ENCODE measurements at places on chromosomes 5 and 9.

- H3K4me1 ChIP-seq = no peaks in the 10 kb centered on the region
- H3K4me3 ChIP-seq = no peak overlapping the region
- H3K27me3 ChIP-seq = no peaks in the 10 kb centered on the region
- H3K27ac ChIP-seq = no peak overlapping the region
Measured at GRCh38 chr9:110886832-110887231, 151.4 kb downstream of the LPAR1 start.

DNA sequence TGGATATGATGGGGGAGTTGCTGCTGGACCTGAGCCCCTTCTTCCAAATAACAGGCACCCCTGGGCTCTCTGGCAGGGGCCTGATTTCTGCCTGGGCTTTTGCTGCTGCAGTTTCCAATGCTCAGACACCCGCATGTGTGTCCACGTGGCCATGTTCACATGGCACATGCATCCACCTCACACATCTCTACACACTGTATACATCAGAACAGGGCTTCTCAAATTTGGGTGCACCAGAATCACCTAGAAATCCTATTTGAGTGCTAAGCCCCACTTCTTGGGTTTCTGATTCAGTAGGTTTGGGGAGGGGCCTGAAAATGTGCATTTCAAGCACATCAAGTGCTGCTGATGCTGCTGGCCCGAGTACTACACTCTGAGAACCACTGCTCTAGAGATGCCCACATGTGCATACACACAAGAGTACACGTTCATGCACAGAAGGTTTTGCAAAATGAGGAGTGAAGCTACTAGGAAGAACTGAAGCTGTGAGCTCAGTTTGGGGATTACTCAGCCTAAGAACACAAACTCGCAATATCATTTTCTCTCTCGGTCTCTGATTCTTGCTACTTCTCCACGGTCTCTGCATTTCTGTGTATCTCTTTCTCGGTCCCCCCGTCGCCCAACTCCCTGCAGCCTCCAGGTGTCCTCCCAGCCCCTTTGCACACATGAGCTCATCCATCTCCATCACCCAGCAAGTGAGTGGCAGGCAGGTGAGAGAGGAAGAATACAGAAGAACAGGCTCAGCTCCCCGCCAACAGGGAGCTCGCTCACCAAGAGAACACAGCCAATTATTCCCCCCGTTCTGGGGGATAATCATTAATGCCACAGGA is 97.0 kb downstream of the PCDH1 start:
- H3K36me3 ChIP-seq = no peaks in the 10 kb centered on the region
- DNase-seq = no peak
- peaks cover 12% of the 10 kb centered on the region for H3K27me3 ChIP-seq

DNA sequence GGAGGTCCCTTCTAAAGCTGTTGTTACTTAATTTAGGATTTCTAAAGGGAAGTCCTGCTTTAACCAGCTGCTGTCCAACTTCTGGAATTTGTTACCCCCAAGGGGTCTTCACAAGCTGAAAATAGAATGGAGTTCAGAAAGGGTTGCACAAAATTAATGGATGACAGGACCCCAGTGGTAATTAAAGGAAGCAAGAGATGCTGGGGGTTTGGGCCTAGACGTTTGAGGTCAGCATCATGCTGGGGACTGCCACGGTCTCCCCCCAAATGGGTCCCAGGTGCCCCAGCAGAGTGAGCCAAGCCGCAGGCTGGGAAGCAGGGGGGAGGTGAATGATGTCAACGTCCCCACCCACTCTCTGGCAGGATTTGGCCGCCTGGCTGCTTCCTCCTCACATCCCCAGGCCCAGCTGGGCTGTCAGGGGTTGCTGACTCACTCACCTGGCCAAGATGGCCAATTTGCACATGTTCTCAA is 97.5 kb upstream of the ARAP3 start:
- no peak overlapping the region for H3K27ac ChIP-seq
- DNase-seq = no peak
- H3K27me3 ChIP-seq = peaks cover 12% of the 10 kb centered on the region
- H3K4me1 ChIP-seq = no peaks in the 10 kb centered on the region
- no peaks in the 10 kb centered on the region for H3K36me3 ChIP-seq

DNA sequence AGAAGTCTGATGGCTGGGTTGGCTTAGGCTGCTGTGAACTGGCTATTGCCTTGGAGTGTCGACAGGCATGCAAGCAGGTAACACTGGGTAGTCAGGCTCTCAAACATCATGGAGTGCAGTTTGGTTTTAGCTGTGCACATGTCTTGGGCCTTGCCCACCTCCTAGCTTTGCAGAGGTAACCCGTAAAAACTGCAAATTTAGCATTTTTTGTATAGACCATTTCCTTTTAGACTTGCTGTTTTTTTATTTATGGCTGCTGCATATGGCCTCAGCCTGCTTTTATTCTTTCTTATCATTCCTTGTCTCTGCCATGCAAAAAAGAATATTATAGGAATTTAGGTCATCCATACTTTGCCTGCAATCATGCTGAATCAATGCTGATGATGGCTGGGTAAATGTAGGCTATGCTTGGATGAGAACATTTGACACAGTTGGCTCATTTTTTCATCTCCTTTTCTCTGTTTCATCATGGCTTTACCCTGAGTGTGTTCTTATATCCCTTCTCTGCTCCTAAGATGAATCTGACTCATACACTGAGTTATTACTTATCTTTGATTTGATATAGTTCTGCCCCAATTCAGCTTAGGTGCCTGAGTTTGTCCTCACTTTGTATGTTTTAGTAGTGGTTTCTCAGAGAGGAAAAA is 27.2 kb downstream of the RECK start:
- no peak overlapping the region for H3K4me3 ChIP-seq
- no peaks in the 10 kb centered on the region for H3K4me1 ChIP-seq
- DNase-seq = no peak
- H3K27me3 ChIP-seq = no peaks in the 10 kb centered on the region

- no peak overlapping the region for H3K4me3 ChIP-seq
- H3K27ac ChIP-seq = no peak overlapping the region
- no peaks in the 10 kb centered on the region for H3K27me3 ChIP-seq
- no peaks in the 10 kb centered on the region for H3K4me1 ChIP-seq
Measured at GRCh38 chr9:81874931-81875330, 53.3 kb upstream of the SPATA31D4 start.

DNA sequence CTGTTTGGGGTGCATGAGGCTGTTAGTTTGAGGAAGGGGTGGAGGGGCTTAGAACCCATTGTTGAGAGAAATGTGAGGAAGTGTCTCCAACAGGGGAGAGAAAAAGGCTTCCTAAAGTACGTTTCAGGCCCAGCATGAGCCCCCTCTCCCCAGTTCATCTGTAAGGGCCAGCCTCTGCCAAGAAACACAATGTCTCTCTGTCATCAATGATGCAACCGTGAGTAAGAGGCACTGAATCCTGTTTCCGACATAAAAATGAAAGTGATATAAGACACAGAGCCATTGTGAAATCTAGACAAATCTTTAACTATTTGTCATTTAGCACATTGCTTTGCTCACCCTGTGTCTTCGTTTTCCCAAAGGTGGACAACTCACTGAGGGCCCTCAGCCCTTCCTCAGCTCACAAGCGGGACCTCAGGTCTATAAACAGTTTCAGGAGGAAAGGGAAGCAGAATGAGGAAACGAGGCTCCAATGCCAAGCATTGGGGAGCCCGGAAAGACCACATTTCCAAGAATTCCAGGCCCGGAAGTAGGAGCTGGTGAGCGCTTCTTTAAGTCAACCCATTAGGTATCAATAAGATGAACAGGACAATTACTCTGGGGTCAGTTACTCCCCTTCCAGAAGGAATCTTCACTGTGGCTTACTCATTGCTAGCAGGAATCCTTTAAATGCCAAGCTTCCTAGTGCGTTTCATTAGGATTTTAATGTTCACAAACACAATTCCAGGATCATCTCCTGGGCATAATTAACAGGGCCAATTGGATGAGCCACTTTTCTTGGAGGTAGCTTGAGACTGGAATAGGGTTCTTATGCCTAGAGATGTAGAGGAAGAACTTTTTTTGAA is 59.0 kb upstream of the KLF4 start:
- DNase-seq = no peak
- H3K27me3 ChIP-seq = peaks cover 8% of the 10 kb centered on the region
- no peak overlapping the region for H3K27ac ChIP-seq
- no peaks in the 10 kb centered on the region for H3K36me3 ChIP-seq
- no peaks in the 10 kb centered on the region for H3K4me1 ChIP-seq

DNA sequence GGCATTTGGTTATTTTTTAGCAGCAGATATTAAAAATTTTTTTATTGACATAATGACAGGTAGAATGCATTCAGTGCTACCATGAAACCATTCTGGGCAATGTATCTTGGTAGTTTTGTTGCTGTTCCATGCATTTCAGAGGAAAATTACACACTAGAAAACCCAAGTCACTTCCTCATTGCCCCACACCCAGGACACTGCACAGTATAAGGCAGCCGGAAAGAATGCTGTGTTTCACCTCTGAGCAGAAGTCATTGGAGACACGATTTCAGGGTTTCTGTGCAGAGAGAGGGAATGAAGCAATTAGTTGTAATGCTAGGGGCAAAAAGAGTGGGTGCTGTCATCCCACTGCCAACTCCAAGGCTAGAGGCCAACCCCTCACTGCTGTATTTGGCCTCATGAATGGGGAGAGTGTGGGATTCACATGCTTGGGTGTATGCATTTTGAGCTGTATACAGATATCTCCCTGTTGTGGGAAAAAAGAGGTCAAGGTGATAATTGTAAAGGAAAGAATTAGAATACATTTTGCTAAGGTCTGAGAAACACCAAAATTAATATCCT is 290.5 kb downstream of the BNC2 start:
- no peaks in the 10 kb centered on the region for H3K4me1 ChIP-seq
- H3K27me3 ChIP-seq = no peaks in the 10 kb centered on the region
- no peak overlapping the region for H3K4me3 ChIP-seq
- no peak for DNase-seq

DNA sequence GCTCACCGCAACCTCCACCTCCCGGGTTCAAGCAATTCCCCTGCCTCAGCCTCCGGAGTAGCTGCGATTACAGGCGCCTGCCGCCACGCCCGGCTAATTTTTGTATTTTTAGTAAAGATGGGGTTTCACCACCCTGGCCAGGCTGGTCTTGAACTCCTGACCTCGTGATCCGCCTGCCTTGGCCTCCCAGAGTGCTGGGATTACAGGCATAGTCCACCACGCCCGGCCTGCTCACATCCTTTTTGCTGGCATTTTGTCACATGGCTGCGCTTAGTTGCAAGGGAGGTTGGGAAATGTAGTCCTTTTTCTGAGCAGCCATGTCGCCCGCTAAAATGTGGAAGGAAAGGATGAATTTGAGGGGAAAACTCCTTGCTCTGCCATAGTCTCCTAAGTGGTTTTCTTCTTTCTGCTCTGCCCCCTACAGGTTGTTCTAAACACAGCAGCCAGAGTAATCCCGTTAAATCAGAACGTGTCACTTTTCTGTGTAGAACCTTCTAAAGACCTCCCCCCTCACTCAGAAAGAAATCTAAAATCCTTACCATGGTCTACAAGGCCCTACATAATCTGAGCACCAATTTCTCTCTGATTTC is 57.8 kb upstream of the HSPA9 start:
- no peak overlapping the region for H3K27ac ChIP-seq
- DNase-seq = no peak
- no peak overlapping the region for H3K4me3 ChIP-seq
- H3K4me1 ChIP-seq = no peaks in the 10 kb centered on the region

- H3K27me3 ChIP-seq = peaks cover 10% of the 10 kb centered on the region
- DNase-seq = no peak
- no peaks in the 10 kb centered on the region for H3K4me1 ChIP-seq
- H3K4me3 ChIP-seq = no peak overlapping the region
Measured at GRCh38 chr5:73822989-73823339, 197.0 kb downstream of the ARHGEF28 start.

- H3K4me1 ChIP-seq = no peaks in the 10 kb centered on the region
- no peak overlapping the region for H3K27ac ChIP-seq
- peaks cover 3% of the 10 kb centered on the region for H3K36me3 ChIP-seq
- no peak for DNase-seq
- H3K27me3 ChIP-seq = peaks cover 12% of the 10 kb centered on the region
Measured at GRCh38 chr9:136297016-136297691, 6.7 kb downstream of the CCDC187 start.

DNA sequence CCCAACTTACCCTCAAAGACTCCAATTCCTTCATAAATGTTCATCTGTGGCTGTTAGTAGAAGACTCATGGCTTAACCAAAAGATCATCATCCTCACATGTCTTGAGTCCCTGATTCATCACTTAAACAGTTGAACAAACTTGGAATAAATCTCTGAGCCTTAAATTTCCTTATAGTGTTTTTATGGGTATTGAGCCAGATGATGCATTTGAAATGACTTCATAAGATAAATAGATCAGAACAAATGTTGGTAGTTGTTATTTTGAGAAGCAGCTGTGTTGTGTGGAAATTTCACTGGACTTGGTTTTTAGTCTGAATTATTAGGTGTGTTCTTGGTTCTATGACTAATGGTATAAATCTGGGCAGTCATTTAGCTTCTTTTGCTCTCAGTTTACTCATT is 236.2 kb downstream of the NNT start:
- no peak overlapping the region for H3K27ac ChIP-seq
- no peaks in the 10 kb centered on the region for H3K27me3 ChIP-seq
- H3K36me3 ChIP-seq = no peaks in the 10 kb centered on the region

- DNase-seq = no peak
- H3K4me1 ChIP-seq = no peaks in the 10 kb centered on the region
- no peak overlapping the region for H3K27ac ChIP-seq
- H3K4me3 ChIP-seq = no peak overlapping the region
- H3K27me3 ChIP-seq = peaks cover 75% of the 10 kb centered on the region
Measured at GRCh38 chr5:2756211-2757152, 5.0 kb upstream of the IRX2 start.

DNA sequence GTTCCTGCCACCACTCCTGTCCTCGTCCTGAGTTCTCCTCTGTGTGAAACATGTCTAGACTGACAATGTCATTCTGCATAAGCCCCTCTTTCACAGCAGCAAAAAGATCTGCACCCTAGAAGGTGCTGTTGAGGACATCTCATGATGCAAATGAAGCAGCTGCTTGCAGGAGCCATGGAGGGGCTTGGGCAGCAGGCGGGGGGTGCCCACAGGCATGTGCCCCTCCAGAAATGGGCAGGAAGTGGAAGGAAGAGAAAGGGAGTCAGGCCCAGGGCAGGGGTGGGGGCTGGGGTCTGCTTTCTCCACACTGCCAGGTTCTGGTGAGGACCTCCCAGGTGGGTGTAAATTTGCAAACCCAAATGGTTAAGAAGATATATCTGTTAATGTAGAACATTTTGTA is 54.5 kb upstream of the KCNMB1 start:
- H3K27me3 ChIP-seq = no peaks in the 10 kb centered on the region
- no peaks in the 10 kb centered on the region for H3K4me1 ChIP-seq
- no peaks in the 10 kb centered on the region for H3K36me3 ChIP-seq

DNA sequence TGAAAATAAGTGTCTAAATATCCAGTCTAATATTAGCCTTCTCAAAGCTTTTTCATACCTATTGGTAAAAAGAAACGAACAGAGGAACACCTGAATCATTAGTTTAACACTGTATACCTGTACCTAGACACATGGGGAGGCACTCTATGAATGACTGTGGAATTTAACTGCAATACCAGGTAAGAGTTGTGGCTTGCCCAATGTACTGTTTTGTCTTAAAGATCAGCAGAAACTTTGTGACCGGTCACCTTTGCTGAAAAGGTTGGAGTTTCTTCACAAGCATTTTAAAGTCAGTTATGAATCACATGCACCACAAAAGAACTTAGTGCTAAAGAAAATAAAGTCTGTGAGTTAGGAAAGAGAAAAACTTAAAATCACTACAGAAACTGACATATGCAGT is 2.4 kb downstream of the PGGT1B start:
- H3K27me3 ChIP-seq = no peaks in the 10 kb centered on the region
- DNase-seq = no peak
- no peak overlapping the region for H3K27ac ChIP-seq

GRCh38 chr9:95751520-95751790 is 124.0 kb upstream of the ERCC6L2 start:
- H3K36me3 ChIP-seq = no peaks in the 10 kb centered on the region
- DNase-seq = no peak
- peaks cover 17% of the 10 kb centered on the region for H3K27me3 ChIP-seq
- peaks cover 11% of the 10 kb centered on the region for H3K4me1 ChIP-seq
- H3K4me3 ChIP-seq = no peak overlapping the region
